Activated CD4-positive, alpha-beta T cell treated with anti-CD3 and anti-CD28 coated beads, Interleukin-2, amount 50 U/mL, for 4 hours (primary cell): ENCODE measurements at places on chromosomes 11 and 22.

GRCh38 chr11:108085672-108086071, 35.7 kb upstream of the ACAT1 start:
- DNase-seq: no peak

- DNase-seq: peak; percentile 87
Measured at GRCh38 chr22:41699264-41700107, at the start of gene MEI1. TSS of gene MEI1 (plus strand) at chr22:41699503. CDS start at chr22:41699539, 36 bp downstream.

GRCh38 chr11:62953811-62954210, 31.0 kb downstream of the SLC22A6 start:
- no peak for DNase-seq

DNA sequence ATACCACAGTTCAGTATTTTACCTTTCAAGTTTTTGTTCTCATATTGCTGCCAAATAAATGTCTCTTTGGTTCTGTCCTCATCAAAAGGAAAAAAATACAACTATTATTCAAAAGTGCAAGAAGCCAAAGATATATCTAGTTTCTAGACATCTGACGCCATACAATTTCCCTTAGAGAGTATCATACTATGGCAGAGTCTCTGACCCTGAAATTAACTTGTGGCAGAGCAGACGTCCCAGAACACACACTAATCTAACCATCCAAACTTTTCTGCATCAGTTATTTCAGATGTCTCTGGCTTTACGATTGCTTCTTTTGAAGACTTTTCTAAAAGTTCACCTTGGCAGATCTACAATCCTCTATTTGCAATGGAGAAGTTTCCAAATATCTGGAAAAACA, 2.7 kb downstream of the OR51T1 start:
- no peak for DNase-seq

DNA sequence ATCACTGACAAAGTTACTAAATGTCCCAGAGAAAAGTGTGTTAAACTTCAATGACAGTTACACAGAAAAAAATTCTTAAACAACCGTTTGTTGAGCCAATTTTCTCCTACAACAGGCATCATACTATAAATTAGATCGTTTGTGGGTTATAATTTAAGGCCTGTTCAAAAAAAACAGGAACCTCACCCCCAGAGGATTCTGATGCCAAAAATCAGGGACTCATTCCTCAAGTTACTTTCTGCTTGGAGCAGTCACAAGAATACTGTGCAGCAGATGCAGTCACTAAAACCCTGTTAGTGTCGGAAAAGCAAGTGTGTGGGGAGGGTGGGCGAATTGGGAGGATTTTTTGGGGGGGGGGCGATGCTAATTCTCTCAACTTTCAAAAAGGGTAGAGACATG, 657 bp downstream of the CWC15 start:
- DNase-seq: no peak

DNA sequence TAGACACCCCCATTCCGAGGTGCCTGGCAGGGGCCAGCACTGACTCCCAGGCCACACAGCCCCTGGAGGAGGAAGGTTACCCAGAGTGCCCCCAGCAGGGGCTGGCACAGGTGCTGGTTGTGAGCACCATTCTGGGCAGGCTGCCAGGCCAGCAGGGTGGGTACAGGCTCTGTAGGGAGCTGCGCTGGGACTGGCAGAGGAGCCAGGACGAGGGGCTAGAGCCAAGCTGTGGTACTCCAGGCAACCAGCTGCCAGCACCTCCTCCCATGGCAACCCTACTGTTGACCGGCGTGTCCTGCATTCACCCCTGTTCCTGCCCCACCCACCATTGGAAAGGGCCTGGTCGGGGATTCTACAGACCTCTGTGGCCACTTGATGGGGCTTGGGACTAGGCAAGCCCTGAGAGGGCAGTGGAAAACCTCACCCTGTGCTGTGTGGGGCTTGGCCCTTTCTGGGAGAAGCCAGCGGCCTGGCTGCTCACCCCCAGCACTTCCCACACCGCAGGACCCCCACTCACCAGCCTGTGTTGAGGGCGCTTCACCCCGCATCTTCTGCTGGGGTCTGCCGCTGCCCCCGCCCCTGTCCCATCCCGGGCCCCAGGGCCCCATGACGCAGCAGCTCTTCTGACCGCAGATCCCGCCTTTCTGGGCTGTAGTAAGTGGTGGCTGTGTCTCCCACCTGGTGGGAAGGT, 1.9 kb downstream of the CLDN5 start:
- DNase-seq: no peak

- DNase-seq: no peak
Measured at GRCh38 chr11:31437742-31438435, 68.2 kb downstream of the DNAJC24 start.

DNA sequence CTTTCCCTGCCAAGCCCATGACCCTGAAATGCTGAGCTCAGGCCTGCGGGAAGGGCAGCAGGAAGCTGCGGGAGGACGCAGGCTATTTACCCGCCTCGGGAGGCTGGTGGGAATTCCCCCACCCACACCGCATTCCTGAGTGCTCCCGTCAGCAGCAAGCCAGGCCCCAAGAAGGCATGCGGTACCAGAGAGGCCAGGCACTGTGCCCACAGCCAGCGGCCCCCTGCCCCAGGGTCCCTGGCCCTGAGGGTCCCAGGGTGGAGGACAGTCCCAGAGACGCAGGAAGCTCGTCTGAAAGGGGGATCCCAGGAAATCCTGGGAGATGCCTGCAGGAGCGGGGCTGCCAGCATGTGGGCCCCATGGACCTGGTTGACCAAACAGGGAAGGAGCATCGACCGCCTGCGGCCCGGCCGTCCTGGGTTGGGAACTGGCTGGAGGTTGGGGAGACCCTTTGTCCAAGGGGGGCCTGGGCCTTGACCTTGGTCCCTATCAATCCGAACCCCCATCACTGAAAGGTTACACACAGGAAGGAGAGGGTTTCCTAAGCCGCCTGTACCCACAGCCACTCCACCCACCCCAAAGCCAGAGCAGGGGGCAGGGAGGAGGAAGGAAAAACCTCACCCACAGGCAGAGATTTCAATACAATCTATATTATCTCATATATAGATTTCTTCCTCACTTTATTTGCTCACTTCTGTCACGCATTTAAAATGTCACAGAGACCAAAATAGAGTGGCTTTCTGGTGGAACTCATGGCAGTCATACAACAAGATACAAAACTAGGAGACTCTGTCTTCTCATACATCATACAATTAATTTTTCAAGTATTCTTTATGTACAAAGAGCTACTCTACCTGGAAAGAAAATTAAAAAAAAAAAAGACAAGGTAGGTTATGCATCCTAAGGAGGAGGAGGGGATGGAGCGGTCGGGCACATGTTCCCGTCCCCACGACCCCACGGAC, 17.1 kb downstream of the MAFF start:
- peak; percentile 39 for DNase-seq

GRCh38 chr11:20308601-20309000, 54.9 kb upstream of the HTATIP2 start:
- no peak for DNase-seq

- DNase-seq: no peak
Measured at GRCh38 chr11:60390419-60390818, 5.8 kb upstream of the MS4A14 start.

DNA sequence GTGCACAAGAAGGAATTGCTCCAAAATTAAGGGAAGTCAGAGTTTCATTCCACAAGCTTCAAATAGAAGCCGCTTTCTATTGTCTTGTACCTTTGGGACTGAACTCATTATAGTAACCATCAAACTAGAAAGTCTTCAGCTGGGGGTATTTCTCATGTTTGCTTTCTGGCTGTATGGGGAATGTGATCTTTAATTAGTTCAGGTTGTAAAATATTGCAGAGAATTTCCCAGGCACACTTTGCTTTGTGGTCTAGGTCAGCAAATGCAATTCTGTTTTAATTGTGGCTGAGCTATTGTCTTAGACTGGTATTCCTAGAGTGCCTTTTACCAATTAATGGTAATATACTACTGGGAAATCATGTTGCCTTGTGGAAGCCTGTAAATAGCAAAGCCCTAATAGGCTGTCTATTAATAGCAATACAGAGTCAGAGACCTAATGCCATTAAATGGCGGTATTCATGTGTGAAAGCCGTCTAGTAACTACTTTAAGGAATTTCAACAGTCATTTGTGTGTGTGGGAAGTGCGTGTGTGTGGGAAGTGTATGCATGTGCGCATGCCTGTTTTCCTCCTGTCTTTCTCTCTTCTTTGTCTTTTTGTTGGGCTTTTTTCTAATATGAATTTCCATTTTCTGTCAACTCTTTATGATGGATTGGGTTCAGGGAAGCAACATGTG, 276.6 kb downstream of the FAT3 start:
- no peak for DNase-seq

DNA sequence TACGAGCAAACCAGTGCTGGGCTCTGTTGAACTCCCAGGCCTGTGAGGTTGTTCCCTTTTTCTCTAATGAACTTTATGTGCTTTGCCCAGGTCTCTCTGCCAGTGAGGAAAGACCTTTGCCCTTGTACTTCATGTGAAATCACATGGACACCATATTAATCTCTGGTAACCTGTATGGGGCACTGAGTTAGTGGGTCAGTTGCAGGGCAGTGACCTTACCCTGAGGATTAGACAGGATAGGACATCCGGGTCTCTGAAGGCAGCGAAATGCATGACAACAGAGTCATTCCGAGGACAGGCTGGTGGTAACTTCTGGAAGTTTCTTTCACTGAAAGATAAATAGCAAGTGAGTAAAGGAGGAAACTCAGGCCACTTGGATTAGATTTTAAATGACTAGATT, 93.7 kb downstream of the ZBTB16 start:
- DNase-seq: no peak

- DNase-seq: peak; percentile 56
Measured at GRCh38 chr11:75492181-75492820, 33.4 kb downstream of the GDPD5 start.

- no peak for DNase-seq
Measured at GRCh38 chr22:20405931-20406685, 12.2 kb downstream of the ZNF74 start.

GRCh38 chr11:115496892-115497291, 7.3 kb downstream of the CADM1 start:
- DNase-seq: no peak

DNA sequence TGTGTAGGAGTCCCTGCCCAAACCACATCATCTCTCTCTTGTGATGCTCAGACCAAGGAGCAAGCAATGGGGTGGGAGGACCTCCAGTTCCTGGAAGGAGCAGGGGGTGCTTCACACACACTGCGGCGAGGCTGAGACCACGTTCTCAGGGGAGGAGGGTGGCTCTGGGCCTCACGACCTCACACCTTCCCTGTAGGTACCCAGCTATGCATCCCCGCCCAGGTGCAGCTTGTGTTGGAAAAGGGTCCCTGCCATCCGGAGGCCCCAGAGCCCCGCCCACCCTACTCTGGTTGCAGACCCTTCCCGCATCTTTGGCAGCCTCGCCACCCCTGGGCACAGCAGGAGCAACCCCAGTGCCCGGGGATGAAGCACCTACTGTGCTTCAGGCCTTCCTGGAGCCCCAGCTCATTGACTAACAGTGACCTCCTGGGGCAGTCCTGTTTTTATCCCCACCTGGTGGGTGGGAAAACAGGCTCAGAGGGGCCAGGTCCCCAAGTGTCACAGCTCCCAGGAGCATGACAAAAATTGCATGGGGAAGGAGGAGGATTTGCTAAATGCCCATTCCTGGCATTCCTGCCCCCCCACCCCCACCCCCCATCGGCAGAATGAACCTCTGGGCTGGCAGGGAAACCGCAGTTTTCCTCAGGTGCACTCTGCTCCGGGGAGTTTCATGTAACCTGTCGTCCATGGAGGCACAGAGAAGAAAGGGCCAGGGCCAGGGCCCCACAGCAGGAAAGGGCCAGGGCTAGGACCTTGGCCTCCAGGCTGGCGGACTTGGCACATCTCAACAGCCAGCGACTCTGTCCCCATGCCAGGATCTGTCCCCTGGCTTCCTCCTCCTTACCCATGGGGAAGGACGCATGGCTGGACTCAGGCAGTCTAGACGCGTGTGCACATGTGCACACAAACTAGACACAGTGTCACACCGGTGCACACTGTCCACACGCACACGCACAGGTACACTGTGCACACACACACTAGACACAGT, 81.0 kb downstream of the IGLL1 start:
- no peak for DNase-seq

GRCh38 chr22:32083000-32083399, 39.9 kb downstream of the SLC5A1 start:
- no peak for DNase-seq

GRCh38 chr11:62682518-62682917, 3.6 kb upstream of the UBXN1 start:
- no peak for DNase-seq

DNA sequence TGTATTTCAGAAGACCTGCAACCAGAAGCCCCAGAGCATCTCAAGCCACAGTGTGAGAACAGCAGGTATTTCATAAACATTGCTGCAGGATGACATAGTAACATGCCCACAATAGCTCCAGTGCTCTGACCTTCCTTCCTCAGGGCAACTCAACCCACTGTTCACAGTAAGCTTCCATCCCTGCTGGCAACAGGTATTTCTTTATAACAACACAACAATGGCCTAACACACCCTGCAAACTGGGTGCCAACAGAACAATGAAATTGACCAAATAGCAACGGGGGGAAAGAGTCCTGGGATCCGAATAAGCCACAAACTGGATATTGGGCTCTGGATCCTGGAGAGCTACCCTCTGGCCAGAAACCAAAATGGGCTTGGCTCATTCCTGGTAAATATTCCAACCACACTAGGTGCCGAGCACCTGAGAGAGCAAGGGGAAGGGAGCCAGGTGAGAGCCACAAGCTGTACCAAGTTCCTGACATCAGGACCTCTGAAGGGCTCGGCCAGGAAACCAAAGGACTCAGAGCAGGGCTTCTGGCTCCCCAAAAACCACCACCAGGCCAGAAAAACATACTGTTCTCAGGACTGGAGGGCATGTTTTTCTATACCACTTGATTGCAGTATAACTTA, 99.5 kb downstream of the MICAL3 start:
- DNase-seq: no peak

DNA sequence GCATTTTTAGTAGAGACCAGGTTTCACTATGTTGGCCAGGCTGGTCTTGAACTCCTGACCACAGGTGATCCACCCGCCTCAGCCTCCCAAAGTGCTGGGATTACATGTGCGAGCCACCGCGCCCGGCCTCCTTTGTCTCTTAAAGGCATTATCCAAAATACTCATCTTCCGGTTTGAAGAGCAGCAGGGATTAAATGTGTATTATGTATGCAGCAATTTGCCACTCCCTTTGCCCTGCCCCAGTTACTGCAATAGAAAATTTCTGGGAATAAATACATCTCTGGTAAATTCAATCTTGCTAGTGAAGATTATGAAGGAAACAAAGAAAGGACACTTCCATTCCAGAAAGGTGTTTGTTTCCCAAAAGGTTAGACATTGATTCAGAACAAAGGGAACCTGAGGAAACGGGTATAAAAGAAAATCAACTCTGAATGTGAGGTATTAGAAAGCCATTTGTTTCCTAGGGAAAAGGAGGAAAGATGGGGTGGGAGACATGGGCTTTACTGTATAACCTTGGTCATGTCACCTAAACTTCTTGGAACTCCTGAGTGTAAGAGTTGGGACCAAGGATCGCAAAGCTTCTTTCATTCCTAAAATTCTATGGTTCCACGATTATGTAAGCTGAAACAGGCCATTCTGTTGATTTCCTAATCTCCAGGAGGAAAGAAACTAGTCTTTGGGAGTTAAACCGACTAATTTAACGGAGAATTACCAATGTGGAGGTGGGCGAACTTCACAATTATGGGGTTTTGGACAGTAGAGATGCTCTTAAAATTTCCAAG, 959 bp upstream of the HIPK3 start:
- DNase-seq: no peak
